Pancreas (tissue), 10 donors: ENCODE measurements at places on chromosomes 1 and 21. TPM values are rescaled to one million over a fixed set of nuclear protein-coding genes. Genes with fewer than 3 reads are reported as not detected.
A peak's percentile ranks its signal among the peaks of the same experiment; 100 is the strongest.

- DNase-seq, result peak; percentile 28
These were observed 1.9 kb downstream of the DDAH1 start for GRCh38 chr1:85462931-85463649.

DNA sequence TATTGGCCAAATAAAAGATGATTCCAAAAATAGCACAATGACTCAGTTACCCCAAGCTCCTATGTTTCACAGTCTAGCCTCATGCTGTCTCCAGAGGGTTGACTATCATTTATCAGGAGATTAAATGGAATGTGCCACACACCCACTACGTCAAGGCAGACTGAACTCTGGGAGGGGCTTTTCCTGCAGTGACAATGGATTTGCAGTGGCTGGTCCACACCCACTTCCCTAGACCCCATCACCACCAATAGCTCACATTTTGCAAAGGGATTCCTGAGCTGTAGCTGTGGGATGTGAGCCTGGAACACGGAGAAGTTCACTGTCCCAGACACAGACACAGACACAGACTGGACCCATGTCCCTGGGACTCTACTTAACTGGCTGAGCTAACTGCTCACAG lies 77.1 kb downstream of the HLCS start:
- DNase-seq, result no peak

GRCh38 chr1:95233319-95233736 lies 682 bp upstream of the RWDD3 start:
- peak; percentile 44 for DNase-seq

DNA sequence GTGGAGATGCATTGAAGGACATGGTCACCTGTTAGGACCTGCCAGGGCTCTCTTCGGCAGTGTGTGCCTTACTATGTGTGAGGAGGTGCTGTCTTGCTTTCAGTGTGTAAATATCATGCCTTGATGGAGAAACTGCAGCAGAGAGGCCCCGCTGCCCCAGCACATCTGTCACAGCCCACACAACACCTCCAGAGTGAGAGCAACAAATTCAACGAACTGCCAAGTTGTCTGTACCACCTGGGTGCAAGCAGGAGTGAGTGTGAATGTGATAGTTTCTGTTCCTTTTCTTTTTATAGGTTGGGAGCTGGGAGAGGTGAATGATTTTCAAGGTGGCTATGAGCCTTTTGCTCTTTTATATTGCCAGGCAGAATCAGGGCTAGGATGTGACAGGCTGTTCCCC lies 114.6 kb upstream of the KIAA0040 start:
- no peak for DNase-seq

- no peak for DNase-seq
These were observed 78.9 kb upstream of the KCNK2 start for GRCh38 chr1:215003686-215004085.

- DNase-seq, result no peak
These were observed 21.9 kb upstream of the PKN2 start for GRCh38 chr1:88661951-88662699.

GRCh38 chr1:30749691-30750583 lies 7.6 kb downstream of the LAPTM5 start:
- peak; percentile 19 for DNase-seq

DNA sequence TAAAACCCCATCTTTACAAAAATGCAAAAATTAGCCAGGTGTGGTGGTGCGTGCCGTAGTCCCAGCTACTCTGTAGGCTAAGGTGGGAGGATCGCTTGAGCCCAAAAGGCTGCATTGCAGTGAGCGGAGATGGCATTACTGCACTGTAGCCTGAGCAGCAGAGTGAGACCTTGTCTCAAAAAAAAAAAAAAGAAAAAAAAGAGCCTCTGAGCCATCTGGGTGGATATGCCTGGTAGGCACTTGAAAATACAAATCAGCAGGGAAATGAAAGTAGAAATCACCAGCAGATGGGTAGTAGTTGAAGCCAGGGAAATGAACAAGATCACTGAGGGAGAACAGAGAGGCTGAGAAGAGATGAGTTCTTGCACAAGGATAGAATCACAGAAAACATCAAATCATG lies 131.0 kb upstream of the HMCN1 start:
- no peak for DNase-seq

- DNase-seq, result no peak
These were observed 70.7 kb upstream of the ZNF644 start for GRCh38 chr1:91092503-91092902.

DNA sequence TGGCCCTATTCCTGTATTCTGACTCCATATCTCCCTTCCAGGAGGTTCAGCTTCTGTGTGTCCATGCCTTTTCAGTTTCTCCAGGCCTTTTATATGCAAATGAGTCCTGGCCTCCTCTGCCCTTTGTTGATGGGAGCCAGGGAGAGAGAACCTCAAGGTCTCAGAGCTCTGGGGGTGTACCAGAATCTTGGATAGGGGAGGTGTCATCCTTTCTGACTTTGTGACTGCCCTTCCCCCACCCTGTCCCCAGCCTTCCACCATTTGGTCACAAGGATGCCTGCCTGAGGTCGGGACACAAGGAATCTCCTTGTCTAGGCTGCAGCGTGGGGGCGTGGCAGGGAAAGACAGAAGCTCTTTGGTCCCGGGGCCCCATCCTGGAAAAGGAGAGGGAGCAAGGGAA lies 18.6 kb downstream of the LURAP1 start:
- no peak for DNase-seq

DNA sequence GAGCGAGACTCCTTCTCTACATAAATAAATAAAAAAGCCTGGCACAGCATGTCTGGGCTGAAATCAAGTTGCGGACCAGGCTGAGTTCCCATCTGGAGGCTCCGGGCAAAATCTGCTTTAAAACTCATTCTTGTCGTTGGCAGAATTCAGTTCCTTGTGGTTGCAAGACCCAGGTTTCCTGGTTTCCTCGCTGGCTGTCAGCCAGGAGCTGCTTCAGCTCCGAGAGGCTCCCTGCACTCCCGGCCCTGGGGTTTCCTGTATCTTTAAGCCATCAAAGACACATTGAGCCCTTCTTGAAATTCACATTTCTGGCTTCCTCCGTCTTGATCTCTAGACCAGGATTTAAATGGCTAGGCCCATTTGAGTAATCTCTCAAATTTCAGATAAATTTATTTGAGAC lies 20.6 kb upstream of the SCCPDH start:
- no peak for DNase-seq

DNA sequence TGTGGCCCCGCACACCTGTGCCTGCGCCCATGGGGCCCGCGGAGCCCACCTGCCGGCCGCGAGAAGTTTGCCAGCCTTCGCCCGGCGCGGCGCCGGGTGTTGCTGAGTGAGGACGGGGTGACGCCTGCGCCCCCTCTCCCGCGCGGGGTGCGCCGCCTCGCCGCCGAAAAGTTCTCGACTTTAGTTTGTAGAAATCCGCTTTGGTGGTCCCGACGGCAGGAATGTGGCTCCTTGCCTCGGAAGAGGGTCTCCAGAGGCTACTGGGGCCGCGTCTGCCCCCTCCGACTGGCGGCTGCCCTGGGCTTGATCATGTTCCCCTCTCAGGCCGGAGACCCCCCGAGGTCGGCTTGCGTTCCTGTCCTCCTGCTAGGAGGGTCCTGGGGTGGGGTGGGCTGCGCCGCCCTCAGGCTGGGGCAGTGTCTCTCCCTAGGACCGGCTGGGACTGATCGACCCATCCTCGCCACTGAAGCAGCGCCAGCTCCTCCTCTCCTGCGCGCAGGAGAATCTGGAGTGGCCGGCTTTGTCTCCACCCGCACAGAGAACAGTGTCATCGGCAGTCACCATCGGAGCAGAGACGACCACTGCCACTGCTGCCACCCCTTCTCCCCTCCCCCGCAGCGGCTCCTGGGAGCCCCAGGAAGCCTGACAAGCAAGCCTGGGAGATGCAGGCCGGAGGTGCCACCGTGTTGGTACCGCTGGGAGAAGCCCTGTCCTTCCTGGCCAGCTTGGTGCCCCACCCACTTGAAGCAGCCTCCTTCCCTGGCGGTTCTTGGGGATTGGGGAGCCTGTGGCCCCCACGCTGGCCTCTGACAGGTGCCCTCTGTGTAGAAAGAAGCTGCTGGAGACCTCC lies 553 bp upstream of the SLC30A2 start:
- DNase-seq, result no peak

DNA sequence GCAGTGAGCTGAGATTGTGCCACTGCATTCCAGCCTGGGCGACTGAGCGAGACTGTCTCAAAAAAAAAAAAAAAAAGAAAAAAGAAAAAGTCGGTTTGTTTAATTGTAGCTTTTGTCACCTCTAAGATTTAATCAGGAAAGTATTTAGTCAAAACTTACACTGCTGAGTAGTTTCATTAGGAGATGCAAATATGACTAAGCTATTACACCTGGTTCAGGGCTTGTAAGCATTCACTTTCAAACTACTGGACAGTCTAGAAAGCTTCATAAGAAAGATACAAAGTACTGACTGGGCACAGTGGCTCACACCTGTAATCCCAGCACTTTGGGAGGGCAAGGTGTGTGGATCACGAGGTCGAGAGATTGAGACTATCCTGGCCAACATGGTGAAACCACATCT lies 75.9 kb upstream of the CACYBP start:
- no peak for DNase-seq

- no peak for DNase-seq
These were observed 59.7 kb downstream of the INAVA start for GRCh38 chr1:200954434-200954833.

The OR2T29 gene
- not detected for total RNA-seq

The GOLT1A gene
- total RNA-seq, result 8.2 TPM

The ZNF648 gene
- 0.09 TPM for total RNA-seq

The CLIC4 gene
- 16.8 TPM for total RNA-seq
